ENCODE measurements at places on chromosomes 6 and 20.
A peak's percentile ranks its signal among the peaks of the same experiment; 100 is the strongest.

GRCh38 chr20:8932192-8933165 lies 136.4 kb upstream of the PLCB4 start:
- DNase-seq: peak; percentile 91

GRCh38 chr6:7684076-7684475 lies 41.8 kb upstream of the BMP6 start:
- no peak for DNase-seq

- no peak for DNase-seq
These were observed 18.2 kb downstream of the GPX5 start for GRCh38 chr6:28543651-28544610.

- peak; percentile 7 for DNase-seq
These were observed 1.9 kb downstream of the L3MBTL3 start for GRCh38 chr6:130020073-130020906.

DNA sequence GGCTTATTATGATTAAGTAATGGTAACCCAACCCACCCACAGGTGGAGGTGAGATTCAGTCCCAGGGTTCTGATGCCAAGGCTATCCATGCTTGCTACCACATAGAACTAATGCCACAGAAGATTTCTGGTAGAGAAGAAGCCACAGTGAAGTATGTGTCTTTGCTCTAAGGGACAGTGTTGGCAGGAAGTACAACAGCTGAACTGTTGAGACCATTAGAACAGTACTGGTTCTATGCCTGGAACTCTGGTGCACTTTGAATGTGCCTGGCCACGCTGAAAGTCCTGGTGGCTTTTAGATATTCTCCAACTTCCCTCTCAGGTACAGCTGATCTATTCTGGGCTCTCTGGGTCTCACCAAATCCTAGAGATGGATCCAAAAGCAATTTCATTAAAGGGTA lies 7.8 kb downstream of the STX7 start:
- no peak for DNase-seq

DNA sequence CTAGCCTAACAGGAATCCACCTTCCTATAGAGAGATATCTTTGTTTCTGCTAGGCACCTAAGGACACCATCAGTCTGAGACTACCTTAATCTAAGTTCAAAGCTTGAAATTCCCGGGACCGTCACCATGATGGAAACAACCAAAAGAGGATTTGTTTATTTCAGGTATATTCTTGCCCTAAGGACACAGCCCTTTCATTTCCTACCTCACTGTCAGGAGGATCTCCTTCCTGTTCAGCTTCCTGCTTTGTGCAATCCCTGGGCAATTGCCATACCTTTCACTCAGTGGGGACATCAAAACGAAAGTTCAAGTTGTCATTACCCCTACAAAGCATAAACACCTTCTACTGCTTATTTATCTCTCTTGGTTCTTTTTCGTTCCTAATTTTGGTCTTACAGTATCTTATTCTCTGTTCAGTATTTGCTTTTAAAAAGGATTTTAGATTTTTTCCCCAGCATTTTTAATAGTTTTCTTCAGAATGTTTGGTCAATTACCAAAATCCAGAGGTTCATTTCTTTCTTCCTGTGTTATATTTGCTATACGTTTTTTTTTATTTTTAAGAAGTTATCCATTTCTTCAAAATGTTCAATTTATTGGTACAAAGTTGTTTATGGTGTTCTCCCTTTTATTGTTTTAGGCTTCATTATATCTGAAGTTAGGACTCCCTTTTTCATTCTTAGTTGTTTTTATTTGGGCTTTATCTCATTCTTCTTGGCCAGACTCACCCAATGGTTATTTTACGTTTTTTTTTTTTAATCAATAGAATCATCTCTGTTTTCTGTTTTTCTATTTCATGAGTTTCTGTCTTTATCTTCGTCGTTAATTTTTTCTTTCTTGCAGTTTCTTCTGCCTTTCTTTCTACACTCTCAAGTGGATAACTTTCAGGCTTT lies 13.0 kb upstream of the TBPL1 start:
- DNase-seq: no peak

DNA sequence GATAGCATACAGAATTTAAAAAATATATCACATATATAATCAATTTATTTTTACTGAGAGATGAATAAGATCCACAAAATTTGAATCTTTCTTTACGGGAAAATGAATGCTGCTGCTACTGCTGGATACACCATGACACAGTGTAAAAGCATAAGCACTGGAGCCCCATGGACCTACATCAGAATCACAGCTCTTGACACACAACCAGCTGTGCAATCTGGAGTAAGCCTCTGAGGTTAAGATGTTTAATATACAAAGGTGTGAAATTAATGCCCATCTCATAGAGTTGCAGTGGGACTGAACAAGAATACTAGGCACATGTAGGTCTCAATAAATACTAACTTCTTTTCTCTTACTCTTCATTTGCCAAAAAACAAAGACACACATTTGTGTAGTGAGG lies 48.1 kb downstream of the MAN1A1 start:
- no peak for DNase-seq

- DNase-seq: peak; percentile 12
These were observed 57.0 kb downstream of the TNFAIP3 start for GRCh38 chr6:137923866-137924653.

- no peak for DNase-seq
These were observed 38.6 kb downstream of the TFEB start for GRCh38 chr6:41696788-41697187.

- peak; percentile 39 for DNase-seq
These were observed 163.2 kb downstream of the AIG1 start for GRCh38 chr6:143223895-143224294.

- peak; percentile 77 for DNase-seq
These were observed 37.5 kb downstream of the NOX3 start for GRCh38 chr6:155418017-155418761.

- no peak for DNase-seq
These were observed 24.1 kb downstream of the SCP2D1 start for GRCh38 chr20:18837718-18838117.

- peak; percentile 13 for DNase-seq
These were observed 639.6 kb downstream of the EPHA7 start for GRCh38 chr6:92779746-92780145.

- DNase-seq: no peak
These were observed 51.4 kb downstream of the KDM1B start for GRCh38 chr6:18206591-18206990.

GRCh38 chr20:13234961-13235360 lies 13.9 kb downstream of the ISM1 start:
- no peak for DNase-seq

- no peak for DNase-seq
These were observed 89.8 kb downstream of the MYB start for GRCh38 chr6:135270676-135271536.

DNA sequence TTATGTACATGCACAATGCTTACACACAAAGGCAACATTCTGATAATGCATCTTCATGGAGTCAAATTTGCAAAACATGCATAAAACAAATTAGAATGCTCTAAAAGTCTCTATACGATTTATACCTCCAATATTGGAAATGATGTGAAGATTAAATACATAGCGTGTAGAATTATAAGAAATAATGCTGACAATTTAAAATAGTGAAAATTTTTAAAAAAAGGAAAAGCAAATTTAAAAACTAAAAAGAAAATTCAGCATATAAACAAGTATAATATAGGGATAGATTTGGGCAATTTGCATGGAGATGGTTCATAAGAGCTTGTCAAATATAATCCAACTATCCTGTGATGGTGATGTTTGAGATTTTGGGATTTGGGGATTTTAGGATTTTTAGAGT lies 14.9 kb downstream of the TCF21 start:
- no peak for DNase-seq

DNA sequence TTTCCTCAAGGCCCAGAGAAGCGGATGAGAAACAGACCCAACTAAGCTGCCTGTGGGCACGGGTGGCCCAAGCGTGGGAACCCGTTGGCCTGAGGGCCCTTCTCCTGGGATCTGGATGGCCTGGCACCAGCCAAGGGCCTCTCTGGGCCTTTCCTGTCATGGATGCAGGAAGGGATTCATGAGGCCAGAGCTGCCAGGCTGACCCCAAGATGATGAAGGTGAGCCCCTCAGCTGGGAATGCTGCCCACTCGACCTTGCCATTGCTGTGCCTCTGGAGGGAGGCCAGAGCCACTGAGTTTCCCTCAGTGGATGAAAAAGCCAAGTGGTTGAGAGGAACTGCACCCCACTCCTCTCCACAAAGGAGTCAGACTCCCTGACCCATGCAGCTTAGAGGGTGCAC lies 171.2 kb downstream of the VEGFA start:
- DNase-seq: no peak

- no peak for DNase-seq
These were observed 26.7 kb upstream of the FOXF2 start for GRCh38 chr6:1362643-1363042.

- DNase-seq: peak; percentile 2
These were observed 115.2 kb upstream of the GLP1R start for GRCh38 chr6:38933426-38933825.

DNA sequence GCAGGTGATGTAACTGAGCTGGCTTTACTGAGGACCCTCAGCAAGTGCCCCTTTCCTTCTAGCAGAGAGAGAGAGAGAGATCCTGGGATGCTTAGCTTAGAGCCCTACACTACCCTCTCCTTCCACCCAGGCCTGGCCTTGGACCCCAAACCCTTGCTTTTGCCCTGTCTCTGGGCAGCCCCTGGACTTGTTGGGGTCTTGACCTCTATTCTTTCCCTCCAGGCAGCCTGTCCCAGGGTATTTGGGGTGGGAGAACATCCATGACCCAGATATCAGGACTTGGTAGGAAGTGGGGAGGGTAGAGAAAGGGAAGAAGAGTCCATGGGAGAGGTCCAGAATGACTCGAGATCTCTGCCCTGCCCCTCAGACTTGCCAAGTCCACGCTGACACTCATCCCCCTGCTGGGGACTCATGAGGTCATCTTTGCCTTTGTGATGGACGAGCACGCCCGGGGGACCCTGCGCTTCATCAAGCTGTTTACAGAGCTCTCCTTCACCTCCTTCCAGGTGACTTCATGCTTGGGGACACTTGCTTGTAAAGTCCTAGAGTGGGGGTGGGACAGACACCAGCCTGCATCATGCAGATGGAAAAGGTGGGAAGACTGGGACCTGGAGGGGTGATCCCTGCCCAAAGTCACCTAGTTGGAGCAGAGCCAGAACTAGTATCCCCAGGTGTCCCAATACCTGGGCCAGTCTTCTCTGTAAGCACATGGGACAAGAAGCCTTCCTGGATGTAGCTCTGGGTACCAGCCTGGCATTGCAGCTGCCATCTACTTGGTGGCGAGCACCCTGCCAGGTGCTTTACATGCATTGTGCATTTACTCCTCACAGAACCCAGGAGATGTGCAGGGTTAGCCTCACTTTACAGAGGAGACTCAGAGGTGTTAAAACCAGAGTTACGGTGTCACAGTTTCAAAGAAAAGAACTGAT lies 30.9 kb downstream of the GLP1R start:
- no peak for DNase-seq

GRCh38 chr6:129543981-129544380 lies 166.0 kb downstream of the ARHGAP18 start:
- DNase-seq: no peak

GRCh38 chr6:98716341-98716740 lies 118.0 kb upstream of the POU3F2 start:
- DNase-seq: no peak

DNA sequence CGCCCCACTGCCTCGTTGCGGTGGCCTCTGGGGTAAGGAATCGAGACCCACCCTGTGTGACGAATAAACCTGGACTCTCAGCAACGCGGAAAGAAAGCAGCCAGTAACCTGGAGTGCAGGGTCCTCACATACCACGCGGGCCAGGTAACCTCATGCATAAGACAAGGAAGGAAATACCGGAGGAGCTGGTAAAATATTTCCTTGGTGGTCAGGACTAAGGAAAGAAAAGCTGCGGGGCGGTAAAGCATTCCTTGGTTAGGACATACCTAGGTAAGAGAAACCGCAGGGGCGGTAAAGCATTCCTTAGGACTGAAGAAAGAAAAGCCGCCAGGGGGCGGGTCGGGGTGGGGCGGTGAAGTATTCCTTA lies 80.7 kb downstream of the SYTL3 start:
- DNase-seq: no peak

DNA sequence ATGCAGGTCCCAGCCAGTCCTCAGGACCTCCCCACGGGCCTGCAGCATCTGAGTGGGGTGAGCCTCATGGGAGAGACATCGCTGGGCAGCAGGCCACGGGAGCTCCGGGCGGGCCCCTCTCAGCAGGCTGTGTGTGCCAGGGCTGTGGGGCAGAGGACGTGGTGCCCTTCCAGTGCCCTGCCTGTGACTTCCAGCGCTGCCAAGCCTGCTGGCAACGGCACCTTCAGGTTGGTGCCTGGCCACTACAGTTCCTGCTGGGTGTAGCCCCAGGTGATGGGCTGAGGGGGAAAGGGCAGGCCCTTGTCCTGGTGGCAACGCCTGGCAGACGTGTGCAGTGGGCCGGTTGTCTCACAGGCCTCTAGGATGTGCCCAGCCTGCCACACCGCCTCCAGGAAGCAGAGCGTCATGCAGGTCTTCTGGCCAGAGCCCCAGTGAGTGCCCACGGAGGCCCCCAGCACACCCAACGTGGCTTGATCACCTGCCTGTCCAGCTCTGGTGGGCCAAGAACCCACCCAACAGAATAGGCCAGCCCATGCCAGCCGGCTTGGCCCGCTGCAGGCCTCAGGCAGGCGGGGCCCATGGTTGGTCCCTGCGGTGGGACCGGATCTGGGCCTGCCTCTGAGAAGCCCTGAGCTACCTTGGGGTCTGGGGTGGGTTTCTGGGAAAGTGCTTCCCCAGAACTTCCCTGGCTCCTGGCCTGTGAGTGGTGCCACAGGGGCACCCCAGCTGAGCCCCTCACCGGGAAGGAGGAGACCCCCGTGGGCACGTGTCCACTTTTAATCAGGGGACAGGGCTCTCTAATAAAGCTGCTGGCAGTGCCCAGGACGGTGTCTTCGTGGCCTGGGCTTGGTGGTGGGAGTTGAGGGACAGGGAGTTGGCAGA lies 787 bp upstream of the TNFRSF6B start:
- no peak for DNase-seq

DNA sequence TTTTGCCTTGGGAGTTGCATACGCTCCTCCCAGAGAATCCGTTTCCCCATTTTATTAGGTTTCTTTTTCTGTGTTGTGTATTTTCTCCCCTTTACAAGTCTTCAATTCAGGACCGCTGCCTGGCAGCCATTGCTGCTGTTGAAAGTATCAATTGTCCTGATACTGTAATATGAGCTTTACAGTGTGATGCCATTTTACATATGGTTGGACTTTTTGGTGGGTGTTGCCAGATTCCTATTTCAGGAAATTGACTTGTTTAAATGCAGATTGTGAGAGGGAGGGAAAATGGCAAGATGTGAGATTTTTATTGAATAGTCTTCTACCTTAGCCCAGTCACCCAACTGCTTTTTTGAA lies 1.2 kb downstream of the PANK2 start:
- peak; percentile 29 for DNase-seq

Data from AG10803 (cell line).